ENCODE measurements at places on chromosomes 12 and 14. TPM values are rescaled to one million over a fixed set of nuclear protein-coding genes. Genes with fewer than 3 reads are reported as not detected.

ETFBKMT gene
- total RNA-seq = 1.0 TPM

TAS2R31 gene
- not detected for total RNA-seq

CCDC196 gene
- total RNA-seq = not detected

TTC9 gene
- 2.6 TPM for total RNA-seq

WASHC4 gene
- 52.3 TPM for total RNA-seq

C12orf56 gene
- total RNA-seq = not detected

TROAP gene
- total RNA-seq = 45.5 TPM

GUCY2C gene
- total RNA-seq = not detected

CMKLR1 gene
- total RNA-seq = 0.51 TPM

KRT83 gene
- total RNA-seq = not detected

OTX2 gene
- 2.5 TPM for total RNA-seq

CABP1 gene
- total RNA-seq = not detected

RFX4 gene
- total RNA-seq = not detected

ART4 gene
- not detected for total RNA-seq

HOXC5 gene
- 1.9 TPM for total RNA-seq

GALNT16 gene
- total RNA-seq = 1.7 TPM

TRHDE gene
- 7.9 TPM for total RNA-seq

SPX gene
- total RNA-seq = 1.4 TPM

MIPOL1 gene
- total RNA-seq = 28.0 TPM

PTHLH gene
- 75.0 TPM for total RNA-seq

KRT6B gene
- not detected for total RNA-seq

DIP2B gene
- total RNA-seq = 33.9 TPM

PRB2 gene
- not detected for total RNA-seq

PRKD1 gene
- 3.3 TPM for total RNA-seq

FGF6 gene
- total RNA-seq = not detected

ETV6 gene
- 4.3 TPM for total RNA-seq

E2F7 gene
- 19.9 TPM for total RNA-seq

SLC25A21 gene
- 37.0 TPM for total RNA-seq

GDF3 gene
- total RNA-seq = not detected

COPS7A gene
- total RNA-seq = 96.6 TPM

ZNF384 gene
- 15.9 TPM for total RNA-seq

GPD1 gene
- not detected for total RNA-seq

DIO3 gene
- total RNA-seq = not detected

NTF3 gene
- 12.7 TPM for total RNA-seq

MDM1 gene
- 21.6 TPM for total RNA-seq

A2ML1 gene
- not detected for total RNA-seq

COPZ1 gene
- total RNA-seq = 116 TPM

SLC41A2 gene
- 55.5 TPM for total RNA-seq

AKAP3 gene
- total RNA-seq = 0.97 TPM

NEUROD4 gene
- not detected for total RNA-seq

CCDC197 gene
- not detected for total RNA-seq

ITGB7 gene
- total RNA-seq = 0.34 TPM

TMEM30B gene
- not detected for total RNA-seq

Data from Daoy (cell line).